NCI-H524 treated with DMSO at 0.1 percent for 48 hours (cell line): ENCODE measurements at places on chromosomes 7 and 10.

- no peak for DNase-seq
Observed at GRCh38 chr7:143233816-143234532, 12.1 kb downstream of the TAS2R40 start.

DNA sequence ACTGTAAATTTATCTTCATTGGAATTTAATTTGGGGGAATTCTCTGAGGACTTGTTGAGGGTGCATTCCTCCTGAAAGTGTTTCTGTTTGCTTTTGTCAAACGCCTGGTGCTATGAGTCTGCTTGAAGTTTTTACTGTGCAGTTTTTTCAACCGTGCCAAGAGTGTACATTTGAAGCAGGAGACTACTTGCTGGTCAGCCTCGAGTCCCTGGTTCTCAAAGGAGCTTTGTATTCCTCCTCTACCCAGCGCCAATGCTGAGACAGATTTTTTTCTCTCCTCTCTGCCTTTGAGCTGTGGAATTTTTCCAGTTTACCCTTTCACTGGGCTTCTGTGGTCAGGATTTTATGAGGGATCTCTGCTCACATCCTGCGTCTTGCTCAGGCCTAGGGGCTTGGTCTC, 62.1 kb downstream of the NPY start:
- no peak for DNase-seq

DNA sequence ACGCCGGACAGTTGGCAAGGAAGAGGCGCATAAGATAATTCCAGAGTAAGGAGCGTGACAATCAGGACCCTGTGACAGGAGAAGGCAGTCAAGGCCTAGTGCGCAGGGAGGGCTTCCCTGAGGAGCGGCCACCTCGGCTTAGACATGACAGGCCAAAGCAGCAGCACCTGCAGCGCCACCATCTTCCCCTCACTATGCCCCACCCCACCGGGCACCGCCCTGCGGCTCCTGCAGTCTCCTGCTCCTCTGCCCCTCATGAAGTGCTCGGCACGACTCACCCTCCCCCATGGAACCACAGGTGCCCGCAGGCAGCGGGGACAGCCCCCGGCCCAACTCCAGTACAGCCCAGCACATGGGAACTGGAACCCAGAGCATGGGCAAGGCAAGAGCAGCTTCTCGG, 11.8 kb downstream of the MAD1L1 start:
- DNase-seq: no peak

DNA sequence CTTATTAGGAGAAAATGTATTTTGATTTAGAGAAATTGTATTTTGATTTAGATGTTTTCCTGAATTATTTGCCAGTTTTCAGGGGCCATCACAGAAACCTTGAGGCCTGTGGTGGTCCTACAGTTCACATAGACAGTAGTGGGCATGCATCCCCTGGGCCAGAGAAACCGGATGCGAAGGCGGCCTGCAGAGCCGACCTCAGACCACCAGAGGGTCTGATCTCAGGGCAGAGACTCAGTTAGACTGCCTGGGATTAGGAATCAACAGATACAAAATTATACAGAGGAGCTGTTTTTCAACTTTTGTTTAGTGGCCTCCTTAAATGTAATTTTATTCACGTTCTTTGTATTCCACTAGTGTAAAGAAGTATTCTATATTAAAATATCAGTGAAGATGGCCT, 158.4 kb downstream of the PAXIP1 start:
- DNase-seq: no peak

DNA sequence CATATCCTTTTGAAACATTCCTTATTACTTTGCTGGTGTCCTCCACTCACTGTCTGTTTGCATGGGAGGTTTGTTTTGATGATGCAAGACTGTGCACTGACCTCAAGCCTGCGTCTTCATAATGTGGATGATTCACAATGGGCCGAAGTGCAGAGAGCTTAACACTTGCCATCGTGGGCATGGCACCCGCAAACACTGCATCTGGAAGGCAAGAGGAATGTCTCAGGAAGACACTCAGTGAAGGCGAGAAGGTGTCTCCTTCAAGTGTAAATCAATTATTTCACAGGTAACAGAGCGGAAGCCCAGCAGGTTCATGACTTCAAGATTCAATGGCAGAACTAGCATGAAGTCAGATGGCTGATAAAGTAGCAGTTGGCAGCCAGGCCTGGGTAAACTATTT, 98.1 kb downstream of the DPY19L1 start:
- no peak for DNase-seq

DNA sequence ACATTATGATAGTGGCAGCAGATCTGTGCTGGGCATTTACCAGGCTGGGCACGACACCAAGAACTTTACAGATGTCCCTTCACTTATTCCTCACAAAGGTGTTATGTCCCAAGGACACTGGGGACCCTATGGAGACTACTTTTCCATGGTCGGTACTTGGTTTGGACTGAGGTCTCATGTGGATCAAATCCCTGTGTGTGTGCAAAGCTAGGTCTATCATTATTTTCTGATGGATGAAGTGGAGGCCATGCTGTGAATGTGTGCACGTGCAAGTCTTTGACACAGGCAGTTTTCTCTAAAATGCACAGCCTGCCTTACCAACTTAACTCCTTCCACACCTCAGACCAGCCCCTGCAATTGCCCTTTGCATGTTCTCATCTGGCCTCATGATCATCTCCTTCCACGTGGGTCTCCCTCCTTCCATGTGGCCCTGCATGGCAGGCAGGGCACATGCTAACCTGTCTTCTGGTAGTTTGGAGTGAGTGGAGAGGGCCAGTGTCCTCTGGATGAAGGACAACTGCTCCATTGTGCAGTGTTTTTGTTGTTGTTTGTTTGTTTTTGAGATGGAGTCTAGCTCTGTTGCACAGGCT, 16.0 kb upstream of the ZNF273 start:
- DNase-seq: no peak

DNA sequence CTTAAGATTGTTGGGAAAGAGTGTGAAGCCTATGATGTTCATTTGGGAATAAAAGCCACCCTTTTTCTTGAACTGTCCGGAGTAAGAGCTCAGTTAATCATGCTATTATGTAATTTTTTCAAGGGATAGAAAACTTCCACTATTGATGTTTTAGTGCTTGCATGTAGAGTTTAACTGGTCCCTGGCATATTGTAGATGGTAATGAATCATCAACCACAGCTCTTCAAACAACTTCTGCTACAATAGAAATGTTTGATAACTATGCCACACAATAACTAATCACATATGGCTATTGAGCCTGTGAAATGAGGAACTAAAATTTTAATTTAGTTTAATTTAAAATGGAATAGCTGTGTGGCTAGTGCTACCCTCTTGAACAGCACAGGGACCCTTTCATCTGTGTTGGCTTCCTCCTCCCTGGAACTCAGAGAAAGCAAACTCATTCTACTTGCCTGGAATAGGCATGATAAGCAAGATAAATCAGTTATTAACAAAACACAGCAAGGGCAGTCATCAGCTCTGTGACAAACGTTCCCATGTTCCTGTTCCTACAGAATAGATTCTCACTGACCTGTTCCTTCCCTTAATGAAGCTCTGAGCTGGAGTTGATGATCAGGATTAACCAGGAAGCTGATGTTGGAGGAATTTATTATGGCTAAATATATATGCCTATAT, 4.9 kb upstream of the SRI start:
- no peak for DNase-seq

DNA sequence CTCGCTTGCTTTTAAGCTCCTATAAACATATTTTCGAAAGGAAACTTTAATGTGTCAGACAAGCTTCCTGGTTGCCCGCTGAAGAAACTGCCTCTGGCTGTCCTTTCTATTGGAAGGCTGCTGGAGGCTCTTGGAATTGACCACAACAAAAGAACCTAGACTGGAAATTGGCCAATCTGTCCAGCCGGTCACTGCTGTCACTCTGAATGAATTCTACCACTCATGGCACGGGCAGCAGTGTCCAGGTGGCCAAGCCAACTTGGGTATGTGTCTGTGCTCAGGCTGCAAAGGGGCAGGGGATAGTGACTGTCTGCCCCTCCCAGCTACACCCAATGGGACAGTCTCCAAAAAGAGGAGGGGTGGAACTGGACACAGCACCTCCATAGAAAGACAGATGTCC, 57.6 kb downstream of the CDH23 start:
- DNase-seq: no peak

DNA sequence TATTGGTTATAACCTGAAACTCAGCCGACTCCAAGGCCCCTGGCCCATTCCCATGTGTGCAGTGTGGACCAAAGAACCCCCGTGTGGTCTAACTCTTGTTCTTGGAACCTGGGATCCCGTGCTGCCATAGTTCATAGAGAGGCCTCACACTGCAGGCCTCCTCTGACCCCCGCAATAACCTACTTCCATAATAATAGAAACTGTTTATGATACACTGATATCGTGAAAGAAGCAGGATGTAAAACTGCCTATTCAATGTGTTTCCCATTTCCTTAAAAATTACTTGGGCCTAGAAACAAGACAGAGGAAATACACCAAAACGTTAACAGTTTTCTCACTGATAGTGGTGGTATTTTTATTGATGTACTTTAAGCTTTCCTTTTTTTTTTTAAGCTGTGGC, 109.2 kb upstream of the KDM7A start:
- no peak for DNase-seq

GRCh38 chr10:35532141-35532540, 73.0 kb upstream of the GJD4 start:
- DNase-seq: no peak

- no peak for DNase-seq
Observed at GRCh38 chr7:77839919-77840318, 41.3 kb downstream of the PHTF2 start.

GRCh38 chr10:80144696-80145131, 12.2 kb downstream of the PLAC9 start:
- no peak for DNase-seq

GRCh38 chr10:8156918-8157317, 102.4 kb downstream of the GATA3 start:
- DNase-seq: no peak

GRCh38 chr7:23043441-23043840, 29.5 kb upstream of the HYCC1 start:
- DNase-seq: no peak

DNA sequence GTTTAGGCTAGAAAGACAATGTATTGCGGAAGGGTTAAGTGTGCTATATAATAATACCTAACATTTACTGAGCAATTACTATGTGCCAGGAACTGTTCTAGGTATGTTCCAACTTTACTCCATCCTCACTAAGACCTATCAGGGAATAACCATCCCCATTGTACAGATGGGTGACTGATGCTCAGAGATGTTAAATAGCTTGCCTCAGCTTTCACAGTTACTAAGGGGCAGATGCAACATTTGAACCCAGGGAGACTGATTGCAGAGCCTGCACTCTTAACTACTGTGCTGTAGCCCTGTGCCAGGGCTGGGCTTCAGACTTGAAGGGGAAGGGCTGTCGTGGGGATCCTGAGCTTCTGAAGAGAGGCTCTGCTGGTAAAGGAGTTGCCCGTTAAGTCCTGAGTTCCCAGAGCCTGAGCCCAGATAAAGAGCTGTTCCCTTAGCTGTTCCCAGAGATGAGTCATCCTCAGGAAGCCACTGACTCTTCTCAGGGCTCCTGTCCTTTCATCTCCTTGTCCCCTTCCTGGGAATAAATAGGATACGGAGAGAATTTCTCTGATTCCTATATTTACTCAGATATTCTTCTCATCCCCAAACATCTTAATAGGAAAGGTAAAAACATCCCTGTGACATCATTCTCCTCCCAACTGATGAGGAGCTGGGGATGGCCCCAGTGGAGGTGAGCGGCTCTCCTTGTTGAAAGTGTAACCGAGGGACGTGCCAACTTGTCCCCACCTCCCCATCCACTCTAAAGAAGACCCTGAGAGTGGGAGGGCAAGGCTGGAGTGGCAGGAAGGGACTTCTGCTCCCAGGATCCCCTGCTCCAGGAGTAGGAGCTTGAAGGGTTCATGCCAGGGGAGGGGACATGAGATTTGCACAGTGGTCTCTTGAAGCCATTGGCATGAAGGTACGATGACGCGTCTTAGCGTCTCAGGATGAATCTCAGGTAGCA, 28.0 kb upstream of the HABP2 start:
- DNase-seq: no peak

DNA sequence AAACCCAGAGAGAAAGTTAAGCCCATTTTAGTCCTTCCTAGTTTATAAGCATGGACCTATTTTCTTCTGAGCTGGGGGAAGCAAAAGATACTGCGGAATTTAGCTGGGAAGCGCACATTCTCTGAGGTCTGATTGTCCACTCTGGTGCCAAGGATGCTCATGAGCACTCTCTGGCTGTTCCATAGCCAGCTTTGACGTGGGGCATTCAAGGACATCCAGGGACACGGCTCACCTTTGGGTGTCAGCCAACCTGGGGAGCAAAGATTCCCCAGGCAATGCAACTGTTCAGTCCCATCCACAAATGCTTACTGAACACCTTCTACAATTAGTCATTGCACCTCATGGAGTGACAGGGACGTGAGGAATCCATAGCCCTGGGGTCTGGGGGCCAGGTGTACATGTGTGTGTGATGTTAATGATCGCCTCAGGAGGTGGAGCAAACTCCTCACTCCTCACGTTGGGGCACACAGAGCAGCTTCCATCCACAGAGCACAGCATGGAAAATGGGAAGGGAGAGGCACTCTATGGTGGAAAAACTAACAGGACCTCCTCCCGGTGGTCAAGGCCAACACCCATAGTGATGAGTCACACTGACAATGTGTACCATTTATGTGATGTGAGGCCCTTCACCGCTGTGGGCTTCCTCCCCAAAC, 67.5 kb upstream of the IGFBP3 start:
- DNase-seq: no peak

DNA sequence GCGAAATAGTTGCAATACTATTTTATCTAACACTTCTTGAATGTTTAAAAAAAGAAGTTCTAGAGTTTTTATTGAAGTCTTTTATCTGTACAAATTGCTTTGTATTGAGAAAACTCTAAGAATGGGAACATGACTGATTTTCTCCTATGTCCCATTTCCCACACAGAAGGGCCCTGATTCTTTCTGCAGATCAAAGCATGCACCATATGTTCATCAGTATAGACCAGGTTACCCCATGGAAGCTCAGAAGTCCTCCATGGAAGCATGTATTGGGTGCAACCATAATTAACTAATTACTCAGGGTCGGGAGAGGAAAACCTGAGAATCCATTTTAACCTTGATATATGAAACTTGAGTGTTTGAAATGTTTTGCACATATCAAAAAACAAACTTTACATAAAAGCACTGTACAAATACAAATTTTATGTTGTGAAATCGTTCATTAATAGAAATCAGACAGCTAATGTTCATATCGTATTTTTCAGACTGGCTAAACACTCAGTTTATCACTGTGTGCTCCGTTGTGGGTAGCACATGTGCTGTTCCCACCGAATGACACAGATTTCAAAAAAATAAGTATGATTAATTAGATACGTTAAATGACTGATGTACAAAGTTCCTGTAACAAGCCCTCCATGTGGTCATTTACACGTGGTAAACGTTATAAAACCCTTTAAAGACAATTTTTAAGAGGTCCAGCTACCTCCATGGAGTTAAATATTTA, 71.5 kb downstream of the PTF1A start:
- DNase-seq: no peak

GRCh38 chr10:133275684-133276092, 980 bp downstream of the ADAM8 start:
- DNase-seq: no peak

GRCh38 chr7:95095966-95096540, 188.7 kb downstream of the PPP1R9A start:
- no peak for DNase-seq

- DNase-seq: no peak
Observed at GRCh38 chr10:53122281-53122680, 349.7 kb upstream of the MBL2 start.

GRCh38 chr10:118315629-118316028, 26.5 kb downstream of the FAM204A start:
- DNase-seq: no peak

- no peak for DNase-seq
Observed at GRCh38 chr7:131621652-131622051, 65.2 kb upstream of the PODXL start.

GRCh38 chr10:124313374-124313773, 105.3 kb downstream of the OAT start:
- DNase-seq: no peak

GRCh38 chr10:62390497-62391176, 16.5 kb downstream of the ZNF365 start:
- DNase-seq: no peak
